ENCODE measurements at places on chromosomes 4 and X.

GRCh38 chr4:48331577-48332330 lies 9.6 kb upstream of the SLAIN2 start:
- no peak for DNase-seq

- no peak for DNase-seq
Observed at GRCh38 chr4:85939595-85939994, 420.3 kb downstream of the MAPK10 start.

GRCh38 chrX:107537815-107538214 lies 88.4 kb downstream of the FRMPD3 start:
- DNase-seq, result no peak

DNA sequence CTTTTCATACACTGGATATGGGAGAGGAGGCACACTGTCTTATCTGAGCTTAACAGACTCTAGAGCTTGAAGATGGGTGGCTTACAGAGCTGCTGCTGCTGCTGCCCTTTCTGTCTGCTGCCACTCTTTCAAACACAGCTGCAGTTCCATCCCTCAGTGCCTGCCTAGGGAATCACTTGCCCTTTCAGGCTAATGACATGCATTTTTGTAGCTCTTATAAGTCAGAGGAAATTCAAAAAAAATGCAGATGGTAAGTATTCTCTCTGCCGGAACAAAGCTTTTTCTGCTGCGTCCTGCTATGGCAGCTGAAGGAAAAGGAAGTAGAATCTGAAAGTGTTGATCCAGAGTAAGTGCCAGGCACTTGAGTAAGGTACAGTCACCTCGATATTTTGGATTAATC lies 460.4 kb upstream of the DIAPH2 start:
- DNase-seq, result no peak

- no peak for DNase-seq
Observed at GRCh38 chr4:27308379-27308778, 447.7 kb downstream of the STIM2 start.

DNA sequence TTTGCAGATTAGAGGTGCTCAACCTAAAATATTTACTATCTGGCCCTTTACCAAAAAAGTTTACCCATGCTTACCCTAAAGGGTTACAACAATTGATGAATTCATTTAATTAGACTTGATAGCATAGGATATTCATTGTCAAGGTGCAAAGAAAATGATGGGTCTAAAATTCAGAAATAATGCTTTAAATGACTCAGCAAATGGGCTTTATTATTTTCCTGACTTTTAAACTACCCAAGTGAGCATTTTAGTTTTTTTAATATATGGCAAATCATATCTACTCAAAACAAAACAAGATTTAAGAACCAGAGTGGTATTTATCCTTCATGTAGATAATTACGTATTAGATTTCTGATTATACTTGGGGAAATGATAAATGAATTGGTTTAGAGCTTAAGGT lies 235.8 kb downstream of the DCLK2 start:
- no peak for DNase-seq

DNA sequence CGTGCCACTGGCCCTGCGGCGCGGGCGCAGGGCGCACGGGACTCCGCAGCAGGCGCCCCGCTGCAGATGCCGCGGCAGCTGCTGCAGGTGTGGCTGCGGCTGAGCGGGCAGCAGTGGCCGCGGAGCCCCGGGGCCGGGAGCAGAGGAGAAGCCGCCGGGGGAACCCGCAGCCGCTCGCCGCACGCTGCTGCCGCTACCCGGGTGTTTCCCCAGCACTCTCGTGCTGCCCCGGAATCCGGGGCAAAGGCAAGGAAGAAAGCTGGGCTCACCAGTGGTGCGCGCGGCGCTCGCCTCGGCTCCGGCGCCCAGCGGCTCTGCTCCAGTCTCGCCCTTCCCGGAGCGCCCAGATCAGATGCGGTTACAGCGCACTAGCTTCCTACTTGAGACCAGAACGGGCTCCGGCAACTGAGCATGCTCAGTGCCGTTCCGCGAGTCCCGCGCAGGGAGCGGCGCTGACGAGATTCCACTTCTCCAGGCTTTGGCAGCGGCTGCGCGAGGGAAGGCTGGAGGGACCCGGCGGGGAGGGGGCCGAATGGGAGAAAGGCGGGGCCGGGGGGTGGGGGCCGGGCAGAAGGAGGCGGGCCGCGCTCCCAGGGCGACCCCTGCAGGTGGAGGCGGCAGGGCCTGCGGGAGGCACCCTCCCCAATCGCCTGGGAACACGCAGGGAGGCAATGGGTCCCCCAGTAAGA lies at the start of gene APBB2:
Gene APBB2 (minus strand): TSS at position 407 of the 689 bp plus-strand sequence. CDS start 181,288 bp downstream, outside the sequence.
- DNase-seq, result peak; percentile 87

DNA sequence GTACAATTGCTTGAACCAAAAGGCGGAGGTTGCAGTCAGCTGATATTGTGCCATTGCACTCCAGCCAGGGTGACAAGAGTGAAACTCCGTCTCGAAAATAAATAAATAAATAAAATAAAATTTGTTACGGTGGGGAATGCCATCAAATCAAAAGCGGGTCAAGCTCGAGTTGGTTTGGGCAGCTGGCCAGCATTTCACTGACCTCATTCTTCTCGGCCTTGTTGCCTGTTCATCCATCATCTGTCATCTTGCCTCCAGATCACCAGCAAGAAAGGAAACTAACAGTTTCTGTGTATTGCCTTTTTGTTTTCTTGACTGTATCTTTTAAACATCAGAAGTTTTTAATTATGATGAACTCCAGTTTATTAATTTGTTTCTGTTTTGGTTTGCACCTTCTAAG lies 31.5 kb upstream of the KLHL2 start:
- DNase-seq, result no peak

- no peak for DNase-seq
Observed at GRCh38 chr4:21948347-21949072, at the start of gene KCNIP4. KCNIP4 (minus strand) TSS chr4:21948772.

Measured in NCI-H2029 treated with DMSO at 0.1 percent for 48 hours (cell line).